Stimulated activated CD4-positive, alpha-beta T cell treated with anti-CD3 and anti-CD28 coated beads, Interleukin-15, amount 100 ng/mL, for 1 hour (primary cell): ENCODE measurements at places on chromosomes 5 and 9.

GRCh38 chr9:121249563-121249962 is 18.4 kb upstream of the GSN start:
- DNase-seq: no peak

GRCh38 chr5:76522103-76522935 is 100.9 kb downstream of the F2RL2 start:
- DNase-seq: no peak

- no peak for DNase-seq
Measured at GRCh38 chr9:28888806-28889205, 1315.5 kb upstream of the C9orf72 start.

- no peak for DNase-seq
Measured at GRCh38 chr5:157610990-157611389, 35.4 kb upstream of the ADAM19 start.

DNA sequence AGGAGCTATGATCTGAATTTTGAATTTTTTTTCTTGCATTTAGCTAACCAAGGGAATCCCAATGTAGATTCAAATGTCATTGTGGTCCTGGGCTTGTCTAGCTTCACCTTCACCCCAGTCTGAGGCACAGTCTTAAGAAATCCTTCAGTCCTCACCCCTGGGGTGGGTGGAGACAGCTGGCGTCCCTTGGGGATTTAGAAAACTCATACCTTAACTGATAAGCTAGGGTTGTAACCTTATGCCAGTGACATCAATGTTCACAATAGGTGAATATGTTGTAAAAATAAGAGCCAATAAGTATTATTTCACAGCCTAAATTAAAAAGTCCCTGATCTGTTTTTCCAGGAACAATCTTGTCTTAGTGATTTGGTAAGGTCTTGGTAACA is 4.6 kb downstream of the ISOC1 start:
- DNase-seq: no peak

DNA sequence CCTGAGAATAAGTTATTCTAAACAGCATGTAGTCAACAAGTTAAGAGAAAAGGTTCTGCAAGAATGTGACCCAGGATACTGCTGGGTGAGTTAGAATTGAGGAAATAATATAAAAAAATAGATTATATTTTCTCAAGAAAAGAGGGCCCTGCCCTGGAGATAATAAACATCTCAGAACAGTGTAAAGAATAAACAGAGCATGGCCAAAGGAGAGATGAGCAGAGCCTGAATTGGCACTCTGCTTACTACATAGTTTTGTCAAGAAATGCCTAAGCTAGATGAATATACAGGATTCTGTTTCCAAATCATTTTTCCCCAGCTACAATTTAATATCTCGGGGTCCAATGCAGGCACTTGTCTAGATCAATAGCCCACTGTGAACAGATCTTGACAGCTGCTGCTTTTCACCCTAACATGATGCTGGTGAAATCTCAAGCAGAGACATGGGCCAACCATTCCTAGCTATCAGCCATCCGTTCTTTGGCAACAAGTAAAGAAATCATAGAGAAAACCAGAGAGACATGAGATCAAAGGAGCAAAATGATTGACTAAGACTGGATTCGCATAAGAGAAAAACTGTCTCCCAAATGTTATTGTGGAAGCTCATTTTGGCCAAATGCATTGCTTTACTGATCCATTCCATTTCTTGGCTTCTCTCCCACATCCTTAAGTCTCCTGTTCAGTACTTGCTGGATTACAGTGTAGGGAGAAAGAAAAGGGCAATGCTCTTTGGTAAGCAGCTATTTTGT is 173.2 kb downstream of the PRELID2 start:
- DNase-seq: no peak

DNA sequence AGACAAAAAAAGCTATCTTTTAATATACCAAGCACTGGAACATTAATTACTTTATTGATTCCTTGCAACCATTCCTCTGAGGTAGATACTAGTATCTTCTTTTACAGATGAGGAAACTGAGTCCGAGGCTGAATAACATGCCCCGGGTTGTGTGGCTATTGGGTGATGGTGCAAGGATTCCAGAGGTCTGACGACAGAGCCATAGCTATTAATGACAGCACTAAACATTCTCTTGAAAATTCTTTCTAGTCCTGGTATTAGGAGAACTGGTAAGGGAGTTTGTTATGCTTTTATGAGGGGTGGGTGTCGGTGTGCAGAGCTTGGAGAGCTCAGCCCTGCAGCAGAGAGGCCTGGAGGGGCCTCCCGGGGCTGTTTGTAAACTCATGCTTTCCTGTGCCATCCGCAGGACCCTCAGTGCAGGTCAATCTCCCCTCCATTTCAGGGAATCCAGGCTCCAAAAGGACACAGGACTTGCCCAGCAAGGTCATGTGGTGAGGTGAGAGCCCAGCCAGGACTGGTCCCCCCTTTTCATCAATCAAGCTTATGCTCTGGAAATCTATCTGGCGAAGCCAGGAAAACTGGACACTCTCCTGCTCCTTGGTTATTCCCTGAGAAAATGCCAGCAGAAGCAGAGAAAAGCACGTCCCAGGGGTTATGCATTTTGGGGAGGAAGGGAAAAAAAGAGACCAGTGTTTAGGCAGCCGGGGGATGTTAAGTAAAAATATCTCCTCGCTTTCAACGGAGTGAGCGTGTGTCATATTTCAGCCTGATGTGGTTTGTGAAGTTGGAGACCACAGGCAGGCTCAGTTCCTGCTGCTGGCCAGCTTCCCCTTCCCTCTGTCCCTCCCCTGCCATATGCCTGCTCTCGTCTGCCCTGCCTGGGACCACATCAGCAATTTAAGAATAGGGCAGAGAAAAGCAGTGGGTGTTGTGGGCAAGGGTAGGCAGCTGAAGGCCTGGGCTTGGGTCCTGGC is 3.7 kb downstream of the GSN start:
- no peak for DNase-seq

GRCh38 chr5:140358738-140359310 is 1.2 kb upstream of the SLC4A9 start:
- DNase-seq: no peak

DNA sequence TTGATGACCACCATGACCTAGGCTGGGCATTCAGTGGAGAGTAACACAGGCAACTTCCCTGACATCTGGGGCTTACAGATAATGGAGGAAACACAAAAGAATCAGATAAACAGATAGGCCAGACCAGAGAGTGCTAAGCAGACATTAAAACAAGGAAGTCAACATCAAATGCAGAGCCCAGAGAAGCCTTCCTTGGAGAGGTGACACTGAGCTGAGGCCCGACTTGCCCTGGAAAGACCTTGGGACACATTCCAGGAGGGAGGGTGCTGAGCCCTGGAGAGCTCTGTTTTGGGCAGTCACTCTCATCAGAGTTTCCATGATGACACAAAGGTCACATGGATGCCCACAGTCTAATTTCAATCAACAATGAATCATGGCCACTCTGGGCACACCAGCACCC is 31.9 kb upstream of the C5orf58 start:
- no peak for DNase-seq
